Anterior cingulate cortex (tissue), 58 donors: ENCODE measurements at places on chromosomes 5 and 9.

GRCh38 chr5:128426090-128426534 lies 111.9 kb downstream of the FBN2 start:
- no peak for DNase-seq

DNA sequence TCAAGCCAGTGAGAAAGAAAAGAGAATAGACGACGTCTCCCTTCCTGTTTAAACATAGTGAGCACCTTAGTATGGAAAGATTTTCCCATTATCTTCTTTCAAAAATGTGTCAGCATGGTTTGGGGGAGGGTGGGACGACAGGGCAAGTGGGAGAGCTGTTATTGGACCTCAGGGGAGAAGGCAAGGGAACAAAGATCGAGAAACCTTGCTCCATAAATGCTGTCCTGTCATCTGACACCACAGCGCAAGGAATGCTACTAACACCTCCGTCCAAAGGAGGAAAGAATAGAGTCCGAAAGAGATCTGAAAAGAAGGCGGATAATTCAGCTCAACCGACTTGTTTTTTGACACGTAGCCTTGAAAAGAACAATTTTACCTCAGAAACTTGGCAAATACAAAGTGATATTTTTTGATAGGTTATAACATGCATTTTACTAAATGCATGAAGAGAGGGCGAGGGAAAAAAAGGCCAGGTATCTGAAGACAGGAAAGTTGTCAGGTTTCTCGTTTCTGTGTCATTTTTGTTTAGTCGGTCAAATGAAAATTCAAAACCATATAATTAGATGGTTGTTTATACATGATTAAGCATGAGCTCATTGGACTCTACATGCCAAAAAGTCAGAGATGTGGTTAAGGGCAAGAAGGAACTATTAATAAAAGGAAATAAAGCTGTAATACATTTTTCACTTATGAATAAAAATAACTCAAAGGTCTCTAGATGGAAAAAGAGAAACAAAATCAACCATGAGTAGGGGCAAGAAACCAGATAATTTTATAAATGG lies 155.7 kb downstream of the GLIS3 start:
- no peak for DNase-seq

DNA sequence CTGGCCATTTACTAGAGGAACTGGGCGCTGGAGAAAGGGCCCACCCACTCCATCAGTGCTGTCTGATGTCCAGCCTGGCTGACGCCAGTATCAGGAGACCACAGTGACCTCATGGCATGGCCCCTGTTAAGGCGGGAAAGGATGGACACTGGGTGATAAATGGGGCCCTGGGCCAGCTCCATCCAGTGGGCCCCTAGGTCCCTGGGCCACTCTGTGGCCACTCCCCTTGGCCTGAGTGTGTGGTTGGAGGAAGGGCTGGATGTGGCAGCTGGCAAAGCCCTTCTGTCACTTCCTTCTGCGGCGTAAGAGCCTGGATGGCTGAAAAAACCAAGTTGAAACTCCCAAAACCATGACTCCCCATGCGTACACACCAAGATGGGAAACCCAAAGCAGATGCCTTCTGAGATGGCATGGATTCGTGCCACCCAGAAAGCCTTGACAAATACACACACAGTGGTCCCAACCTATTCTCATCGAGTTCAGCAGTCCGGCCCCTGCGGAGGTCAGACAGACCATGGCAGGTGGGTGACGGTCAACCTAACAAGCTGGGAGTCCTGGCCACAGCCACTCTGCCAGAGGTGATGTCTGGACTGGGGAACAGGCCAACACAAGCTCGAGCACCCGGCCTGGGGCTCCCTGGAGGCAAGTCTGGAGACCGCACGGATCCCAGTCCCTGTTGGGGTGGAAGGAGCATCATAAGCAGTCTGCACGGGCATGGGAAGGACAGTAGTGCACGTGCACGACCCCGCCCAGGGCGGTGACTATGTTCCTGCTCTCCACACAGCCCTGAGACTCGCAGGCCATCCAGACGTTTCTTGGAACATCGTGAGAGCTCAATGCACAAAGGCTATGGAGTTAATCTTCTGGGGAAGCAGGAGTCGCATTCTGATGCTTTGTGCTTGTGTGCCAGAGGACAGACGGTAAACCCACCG lies 45.2 kb upstream of the NOTCH1 start:
- DNase-seq, result no peak

DNA sequence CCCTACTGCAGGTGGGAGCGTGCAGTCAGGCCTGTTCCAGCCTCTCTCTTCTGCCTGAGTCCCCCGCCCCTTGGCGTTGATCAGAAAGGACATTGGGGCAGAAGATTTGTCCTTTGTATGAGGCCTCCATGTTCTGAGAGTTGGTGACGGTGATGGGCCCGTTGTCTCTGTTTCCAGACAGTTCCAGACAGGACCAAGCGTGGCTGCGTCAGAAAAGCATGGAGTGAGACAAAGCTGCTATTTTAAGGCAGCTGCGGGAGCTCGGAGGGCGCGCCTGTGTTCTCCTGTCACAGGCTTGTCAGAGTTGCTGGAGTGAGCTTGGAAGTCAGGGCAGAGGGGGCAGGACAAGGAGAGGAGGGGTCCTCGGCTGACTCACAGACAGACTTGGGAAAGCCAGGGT lies 32.1 kb upstream of the SH3PXD2B start:
- no peak for DNase-seq

- peak; percentile 8 for DNase-seq
Observed at GRCh38 chr5:69042915-69043654, 50.7 kb upstream of the SLC30A5 start.

- DNase-seq, result no peak
Observed at GRCh38 chr5:139864716-139865483, 69.3 kb downstream of the PSD2 start.

- no peak for DNase-seq
Observed at GRCh38 chr5:127072861-127073846, at the start of gene C5orf63. TSS of gene C5orf63 (minus strand) at chr5:127073502. CDS start at chr5:127058995, 14,507 bp downstream.

GRCh38 chr9:104556830-104557634 lies 11.9 kb upstream of the OR13C8 start:
- no peak for DNase-seq

GRCh38 chr9:75891277-75891741 lies 836 bp downstream of the PCSK5 start:
- no peak for DNase-seq

- DNase-seq, result no peak
Observed at GRCh38 chr5:43780586-43780985, 177.6 kb downstream of the NNT start.

DNA sequence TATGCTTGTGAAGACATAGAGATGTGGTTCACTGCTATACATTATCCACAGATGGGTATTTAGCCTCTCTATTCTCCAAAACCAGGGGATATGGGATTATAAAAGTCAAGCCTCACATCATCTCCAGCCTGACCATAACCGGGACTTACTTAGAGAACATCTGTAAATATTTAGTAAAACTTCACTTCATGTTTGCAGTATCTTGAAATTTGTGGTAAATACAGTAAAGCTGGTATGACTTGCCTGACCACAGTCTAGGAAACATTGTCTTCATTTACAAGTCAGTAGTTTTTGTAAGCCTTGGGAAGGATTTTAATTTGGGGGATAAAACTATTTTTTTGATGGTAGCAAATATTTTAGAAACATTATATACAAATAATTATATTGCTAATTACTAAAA lies 64.2 kb downstream of the MAST4 start:
- no peak for DNase-seq

DNA sequence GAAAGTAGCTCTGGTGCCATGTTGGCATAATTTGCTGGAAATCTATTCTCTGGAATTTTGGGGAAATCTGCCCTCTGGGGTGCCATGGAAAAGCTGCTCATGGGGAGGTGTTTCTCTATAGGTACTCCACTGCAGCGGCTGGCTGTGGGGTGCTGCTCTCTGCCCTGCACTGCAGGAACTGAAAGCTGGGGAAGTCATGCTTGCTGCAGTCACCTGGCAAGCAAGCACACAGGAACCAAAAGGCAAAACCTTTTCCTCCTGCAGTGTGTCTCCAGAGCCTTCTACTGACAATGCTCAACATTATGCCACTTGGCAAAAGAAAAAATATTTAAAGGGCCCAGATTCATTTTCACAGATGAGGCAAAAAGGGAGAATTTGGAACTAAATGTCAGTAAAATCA lies 25.8 kb upstream of the CARNMT1 start:
- DNase-seq, result no peak

- no peak for DNase-seq
Observed at GRCh38 chr5:142472306-142472951, 147.6 kb upstream of the SPRY4 start.

DNA sequence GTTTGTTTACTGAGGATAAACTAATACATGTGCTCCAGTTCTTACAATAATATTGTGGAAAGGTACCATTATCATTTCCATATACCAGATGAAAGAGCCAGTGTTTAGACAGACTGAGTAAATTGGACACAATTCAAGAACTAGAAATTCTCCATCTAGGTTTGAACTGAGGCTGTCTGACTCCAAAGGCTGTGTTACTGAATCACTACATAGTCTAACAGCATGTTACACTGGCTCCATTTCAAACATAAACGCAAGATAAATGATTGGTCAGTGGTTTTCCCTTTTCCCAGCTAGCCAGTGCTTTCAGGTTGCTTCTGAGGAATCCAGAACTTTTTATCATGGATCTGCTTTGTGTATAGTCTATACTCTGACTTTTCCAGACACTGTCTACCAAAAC lies 8.1 kb downstream of the SPDL1 start:
- DNase-seq, result no peak

- DNase-seq, result no peak
Observed at GRCh38 chr5:119398727-119399466, 43.1 kb downstream of the TNFAIP8 start.

- DNase-seq, result no peak
Observed at GRCh38 chr9:20369391-20369790, 252.9 kb downstream of the MLLT3 start.

- DNase-seq, result no peak
Observed at GRCh38 chr9:99433095-99433494, 211.0 kb downstream of the SEC61B start.

DNA sequence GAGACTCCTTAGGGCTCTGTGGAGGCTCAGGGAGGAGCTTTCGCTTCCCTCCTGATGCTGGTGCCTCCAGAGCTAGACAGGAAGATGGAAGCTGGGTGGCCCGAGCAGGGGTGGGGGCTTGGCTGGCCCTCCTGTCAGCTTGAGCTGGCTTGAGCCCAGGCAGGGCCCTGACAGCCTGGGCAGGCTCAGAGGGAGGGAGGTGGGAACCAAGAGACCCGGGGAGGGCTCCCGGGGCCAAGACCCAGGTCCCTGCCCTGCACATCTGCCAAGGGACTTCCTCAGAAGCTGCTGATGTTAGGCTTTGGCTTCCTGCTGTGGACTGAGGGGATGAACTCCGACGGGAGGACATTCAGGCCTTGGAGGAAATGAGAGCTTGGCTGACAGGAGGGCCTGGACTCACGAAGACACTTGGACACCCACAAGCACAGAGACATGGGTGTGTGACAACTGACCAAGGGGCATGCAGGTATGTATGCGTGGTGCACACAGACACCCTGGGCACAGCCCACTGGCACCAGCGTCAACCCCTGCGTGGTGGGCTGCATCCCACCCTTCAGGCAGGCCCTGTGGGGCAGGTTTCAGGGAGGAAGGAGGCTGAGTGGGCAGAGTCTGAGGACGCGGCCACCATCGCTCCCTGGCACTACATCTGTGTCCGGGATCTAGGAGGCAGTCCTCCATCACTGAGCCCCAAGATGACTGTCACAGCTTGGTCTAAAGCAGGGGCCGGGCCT lies 1.7 kb upstream of the LTC4S start:
- peak; percentile 12 for DNase-seq
